Brain microvascular endothelial cell (primary cell): ENCODE measurements at places on chromosomes 3 and 15.

DNA sequence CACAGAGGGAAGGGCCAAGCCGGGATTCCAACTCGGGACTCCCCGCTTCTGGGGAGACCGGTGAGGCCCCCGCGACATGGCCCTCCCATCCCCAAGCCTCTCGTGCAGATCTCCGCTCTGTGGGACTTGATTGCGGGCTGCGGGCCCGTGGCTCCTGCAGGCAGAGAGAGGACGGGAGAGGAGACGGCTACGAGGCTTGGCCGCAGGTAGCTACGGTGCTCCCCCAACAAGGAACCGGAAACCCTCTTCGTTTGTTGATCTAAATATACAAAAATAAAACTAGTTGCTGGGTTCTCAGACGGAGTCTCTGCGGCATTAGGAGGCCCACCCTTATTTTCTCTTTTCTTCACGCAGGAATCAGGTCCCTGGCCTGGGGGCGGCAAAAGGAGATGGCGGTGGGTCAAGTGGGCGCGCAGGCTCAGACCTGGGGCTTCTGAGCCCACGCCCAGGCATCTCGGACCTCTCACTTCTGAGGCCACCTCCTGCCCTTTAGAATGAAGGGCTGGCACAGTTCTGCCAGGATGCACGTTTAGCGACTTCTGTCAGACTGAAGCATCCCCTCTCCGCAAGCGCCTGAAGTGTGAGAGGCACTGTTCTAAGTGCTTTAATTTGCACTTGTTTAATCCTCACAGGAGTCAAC lies 10.9 kb downstream of the GNB5 start:
- DNase-seq = no peak

DNA sequence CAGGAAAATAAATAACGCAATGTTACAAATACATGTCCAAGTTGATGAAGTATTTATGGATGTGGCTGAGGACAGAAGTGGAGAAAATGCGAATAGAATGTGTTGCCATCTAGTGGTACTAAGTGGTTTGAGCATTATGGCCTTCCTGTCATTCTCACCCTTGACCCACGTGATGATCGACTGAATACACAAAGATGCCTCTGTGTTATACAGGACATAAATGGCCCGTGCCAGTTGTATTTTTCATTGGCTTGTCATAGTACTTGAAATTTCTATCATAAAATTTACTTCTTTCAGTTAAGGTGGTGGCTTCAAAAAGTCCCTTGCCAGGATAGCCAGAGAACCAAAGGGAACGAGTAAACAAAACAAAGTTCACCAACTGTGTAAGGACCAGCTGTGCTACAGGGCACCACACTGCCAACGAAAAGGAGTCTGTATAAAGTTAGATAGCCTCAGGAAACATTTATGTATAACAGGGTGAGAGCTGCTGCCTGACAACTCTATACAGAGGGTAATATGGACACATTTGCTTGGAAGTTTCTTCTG lies 103.7 kb downstream of the MYH15 start:
- DNase-seq = peak; percentile 57

DNA sequence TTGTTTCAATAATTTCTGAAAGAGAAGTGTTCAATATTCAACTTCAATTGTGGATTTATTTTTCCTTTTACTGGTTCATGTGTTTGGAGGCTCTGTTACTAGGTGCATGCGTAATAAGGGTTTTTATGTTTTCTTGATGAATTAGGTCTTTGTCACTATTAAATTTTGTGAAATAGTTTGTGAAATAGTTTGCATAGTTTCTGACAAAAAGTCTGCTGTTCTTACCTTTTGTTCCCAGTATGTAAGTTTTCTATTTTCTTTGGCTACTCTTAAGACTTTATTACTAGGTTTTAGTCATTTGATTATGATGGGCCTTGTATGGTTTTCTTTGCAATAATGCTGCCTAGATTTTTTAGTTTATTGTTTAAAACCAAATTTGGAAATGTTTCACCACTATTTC lies 38.0 kb downstream of the MEF2A start:
- DNase-seq = no peak

- peak; percentile 49 for DNase-seq
Observed at GRCh38 chr3:38354588-38355330, 8.2 kb downstream of the XYLB start.

DNA sequence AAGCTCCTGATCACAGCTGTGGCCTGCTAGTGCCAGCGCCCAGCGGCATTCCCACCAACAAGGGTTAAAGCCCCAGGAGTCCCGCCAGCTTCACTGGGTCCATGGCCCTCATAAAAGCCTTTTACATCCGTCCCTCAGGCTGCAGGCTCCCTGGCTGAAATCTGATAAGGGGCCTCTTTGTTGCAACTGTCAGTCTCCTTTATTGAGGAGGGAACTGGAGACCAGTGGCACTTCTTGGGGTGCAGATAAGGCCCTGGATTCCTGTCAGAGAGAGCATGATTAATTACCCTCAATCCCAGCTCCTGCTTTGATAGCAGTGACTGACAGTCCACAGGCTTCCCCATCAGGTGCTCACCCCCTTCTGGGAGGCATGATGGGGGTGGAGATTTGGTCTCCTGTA lies 30.9 kb upstream of the CLK3 start:
- DNase-seq = no peak

- DNase-seq = no peak
Observed at GRCh38 chr3:58798312-58798711, 131.7 kb upstream of the FAM3D start.

DNA sequence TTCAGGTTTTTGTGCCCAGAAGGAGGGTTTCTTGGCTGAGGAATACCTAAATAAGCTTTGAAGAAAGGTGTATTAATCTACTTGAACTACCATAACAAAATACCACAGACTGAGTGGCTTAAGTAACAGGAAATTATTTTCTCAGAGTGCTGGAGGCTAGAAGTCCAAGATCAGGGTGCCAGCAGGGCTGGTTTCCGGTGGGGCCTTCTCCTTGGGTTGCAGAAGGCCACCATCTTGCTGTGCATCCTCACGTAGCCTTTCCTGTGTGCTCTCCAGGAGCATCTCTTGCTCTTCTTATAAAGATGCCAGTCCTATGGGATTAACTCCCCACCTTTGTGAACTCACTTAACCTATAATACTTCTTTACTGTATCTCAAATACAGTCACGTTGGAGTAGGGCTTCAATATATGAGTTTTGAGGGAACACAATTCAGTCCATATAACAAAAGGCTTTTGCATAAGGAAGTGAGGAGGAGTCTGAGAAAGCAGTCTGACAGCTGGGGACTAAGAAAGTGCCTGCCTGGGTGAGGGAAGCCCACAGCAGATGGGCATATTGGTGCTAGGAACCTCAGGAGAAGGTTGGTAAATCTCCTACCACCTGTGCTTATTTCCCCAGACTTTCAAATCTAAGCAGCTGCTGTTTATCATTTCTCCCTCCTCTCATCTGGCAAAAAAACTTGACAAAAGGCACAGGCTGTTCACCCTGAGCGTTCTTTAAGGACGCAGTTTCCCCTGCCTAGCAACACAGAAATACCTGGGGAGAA lies 89.6 kb upstream of the CBLB start:
- no peak for DNase-seq

DNA sequence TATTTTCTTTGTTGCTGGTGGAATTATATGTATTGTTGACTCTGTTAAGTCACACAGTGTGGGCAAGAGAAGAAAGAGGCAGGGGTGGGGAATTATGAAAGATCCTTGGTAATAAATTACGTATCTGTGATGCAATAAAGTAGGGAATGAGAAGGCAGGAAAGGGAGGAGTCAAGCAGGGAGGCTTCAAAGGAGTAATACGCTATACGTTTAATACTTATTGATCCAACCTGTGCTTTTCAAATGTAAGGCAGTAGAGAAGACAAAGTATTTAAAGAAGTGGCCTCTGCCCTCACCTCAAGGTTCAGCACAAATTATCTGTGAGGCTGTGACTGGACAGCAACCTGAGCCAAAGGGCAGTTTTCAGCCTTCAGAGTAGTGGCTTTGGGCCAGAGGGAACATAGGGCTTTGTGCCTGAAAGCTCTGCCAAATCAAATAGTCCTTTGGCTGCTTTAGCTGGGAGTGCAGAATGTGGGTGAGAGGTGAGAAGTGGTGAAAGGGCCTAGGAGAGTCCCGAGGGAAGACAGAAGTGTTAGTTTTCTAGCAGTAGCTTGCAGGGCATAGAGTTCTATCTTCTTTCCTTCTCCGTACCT lies 1.2 kb upstream of the PLIN1 start:
- no peak for DNase-seq

- DNase-seq = no peak
Observed at GRCh38 chr15:68220967-68221366, 8.6 kb downstream of the CLN6 start.

- no peak for DNase-seq
Observed at GRCh38 chr3:165195640-165196576, at the start of gene SLITRK3. TSS of gene SLITRK3 (minus strand) at chr3:165196384. CDS start at chr3:165190830, 5,554 bp downstream.

GRCh38 chr3:1938975-1939374 lies 159.7 kb upstream of the CNTN4 start:
- no peak for DNase-seq

GRCh38 chr3:19934098-19934566 lies at the start of gene EFHB:
TSS of gene EFHB (minus strand) at chr3:19934217. CDS start at chr3:19934018, 199 bp downstream.
- peak; percentile 15 for DNase-seq

DNA sequence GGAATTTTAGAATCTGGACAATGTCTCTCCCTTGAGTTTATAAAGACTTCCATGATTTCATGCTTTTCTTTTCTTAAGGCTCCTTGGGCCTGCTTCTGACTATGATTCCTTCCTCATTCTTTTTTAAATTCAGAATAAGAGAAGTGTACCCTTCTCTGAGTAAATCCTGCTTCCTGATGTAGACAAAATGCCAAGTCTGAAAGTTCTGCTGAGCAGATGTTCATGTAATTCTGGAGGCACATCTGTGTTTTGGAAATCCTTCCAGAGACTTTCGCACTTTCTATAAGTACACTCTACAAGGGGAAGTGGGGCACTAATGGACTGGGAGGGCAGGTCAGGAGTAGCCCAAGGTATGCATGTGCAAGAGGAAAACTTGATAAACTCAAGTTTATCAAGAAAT lies 24.8 kb downstream of the TPM1 start:
- DNase-seq = no peak

GRCh38 chr15:22263738-22264137 lies 183.4 kb downstream of the OR4M2 start:
- no peak for DNase-seq

DNA sequence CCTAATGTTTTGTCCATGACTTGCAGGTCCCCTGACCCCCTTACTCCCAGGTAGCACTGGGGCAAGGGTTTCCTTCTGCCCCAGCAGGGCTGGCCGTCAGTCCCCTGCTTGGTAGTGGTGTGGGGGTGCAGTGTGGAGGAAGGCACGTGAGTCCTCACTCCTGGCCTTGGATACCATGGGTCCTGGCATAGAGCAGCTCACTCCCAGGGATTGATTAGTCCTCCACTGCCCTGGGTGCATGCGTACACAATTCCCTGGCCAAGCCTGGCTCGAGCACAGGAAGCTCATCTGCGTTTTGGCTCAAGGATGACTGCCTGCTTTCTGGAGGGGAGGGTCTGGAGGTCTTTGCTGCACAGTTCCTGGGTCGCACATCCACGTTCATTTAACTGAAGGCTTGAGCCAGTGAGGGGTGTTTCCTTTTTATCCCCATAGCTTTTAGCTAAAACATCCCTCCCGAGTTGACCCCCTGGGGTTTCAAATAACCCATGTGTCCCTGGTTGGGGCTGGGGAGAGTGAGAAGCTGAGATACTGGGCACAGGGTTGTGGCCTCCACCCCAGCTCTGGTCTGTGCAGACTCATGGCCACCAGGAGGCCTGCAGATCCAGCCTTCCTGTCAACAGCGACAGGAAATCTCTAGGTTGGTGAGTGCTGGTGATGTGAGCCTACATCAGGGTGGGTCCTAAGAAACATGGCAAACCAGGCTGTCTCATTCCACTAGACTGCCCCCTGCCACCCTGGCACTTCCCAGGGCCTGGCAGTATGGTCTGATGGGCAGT lies 11.5 kb downstream of the HEMK1 start:
- no peak for DNase-seq

- peak; percentile 64 for DNase-seq
Observed at GRCh38 chr3:100041328-100041749, 73.0 kb downstream of the FILIP1L start.

- no peak for DNase-seq
Observed at GRCh38 chr15:63191895-63192618, 2.7 kb downstream of the RAB8B start.

DNA sequence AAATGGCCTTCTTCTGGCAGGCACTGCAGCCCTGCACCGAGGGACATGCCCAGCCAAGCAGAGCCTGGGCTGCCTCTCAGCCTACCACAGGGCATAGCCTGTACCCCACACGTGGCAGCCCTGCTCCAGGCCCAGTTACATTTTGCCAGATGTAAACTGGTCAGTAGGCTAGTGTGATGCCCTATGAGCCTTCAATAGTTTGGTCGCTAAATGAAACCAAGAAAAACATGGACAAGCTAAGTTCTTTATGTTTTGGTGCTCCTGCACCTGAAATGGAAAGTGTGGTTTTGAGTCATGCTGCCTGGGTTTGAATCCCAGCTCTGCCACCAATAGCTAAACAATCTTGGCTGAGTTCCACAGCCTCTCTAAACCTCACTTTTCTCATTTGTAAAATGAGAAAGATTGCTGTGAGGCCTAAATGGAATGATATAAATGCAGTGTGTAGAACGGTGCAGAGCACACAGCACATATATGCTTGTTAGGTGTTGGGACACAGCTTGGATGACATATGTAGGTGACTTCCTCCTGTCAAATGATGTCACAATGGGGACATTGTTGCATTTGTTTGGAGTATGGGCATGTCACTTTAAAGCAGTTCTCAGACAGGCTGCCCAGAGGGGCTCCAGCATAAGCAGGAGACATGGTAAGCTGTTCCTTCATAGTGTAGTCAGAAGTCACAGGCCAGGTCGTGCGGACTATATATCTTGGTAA lies 57.4 kb downstream of the ZBTB38 start:
- DNase-seq = no peak

DNA sequence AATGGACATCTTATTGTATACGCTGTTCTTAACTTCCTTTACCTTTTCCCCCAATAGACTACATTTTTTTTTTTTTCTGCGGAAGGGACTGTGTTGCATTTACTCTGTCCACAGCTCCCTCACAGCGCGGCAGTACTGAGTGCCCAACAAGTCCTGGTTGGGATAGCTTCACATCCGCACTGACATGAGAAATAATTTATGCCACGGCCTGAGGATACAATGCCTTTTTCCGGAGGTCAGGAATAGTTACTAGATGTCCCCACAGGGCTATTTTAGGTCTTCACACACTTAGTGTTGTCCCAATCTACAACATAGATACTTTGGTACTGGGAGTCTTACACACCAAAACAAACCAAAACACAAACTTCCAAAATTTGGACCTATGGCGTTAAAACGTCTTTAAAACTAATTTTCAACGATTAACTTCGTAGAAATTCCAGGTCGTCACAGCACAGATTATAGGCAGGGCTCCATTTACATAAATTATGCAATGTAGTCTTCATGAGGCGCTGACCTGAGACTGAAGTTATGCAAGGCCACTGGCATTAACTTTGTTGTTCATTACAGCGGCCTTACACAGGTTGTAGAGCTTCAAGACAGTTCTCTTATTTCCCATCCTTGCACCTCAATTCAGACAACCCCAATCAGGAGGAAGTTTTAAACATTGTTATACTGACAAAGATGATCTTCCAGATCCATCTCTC lies 989 bp upstream of the PPIB start:
- no peak for DNase-seq

DNA sequence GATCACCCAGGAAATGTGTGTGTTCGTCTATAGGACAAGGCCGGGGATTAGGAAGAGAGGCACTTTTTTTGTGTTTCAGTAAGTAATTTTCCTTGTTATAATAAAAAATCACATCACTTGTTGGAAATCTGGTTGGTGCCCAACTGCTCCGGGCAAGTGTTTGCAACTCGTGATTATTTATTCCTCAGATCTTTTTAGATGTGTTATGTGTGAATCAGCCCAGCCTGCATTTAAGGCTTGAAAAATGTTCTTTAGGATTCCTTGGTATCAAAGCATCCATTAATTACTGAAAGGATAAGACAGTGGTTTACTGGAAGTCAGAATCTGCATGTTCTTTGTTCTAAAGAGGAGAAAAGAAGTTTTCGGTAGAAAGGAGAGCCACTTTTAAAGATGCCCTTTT lies 345.6 kb downstream of the FEZF2 start:
- no peak for DNase-seq
